Left ventricle myocardium superior (tissue), 1 donor: ENCODE measurements at places on chromosomes 11 and 22. TPM values are rescaled to one million over a fixed set of nuclear protein-coding genes. Genes with fewer than 3 reads are reported as not detected.

Gene CCS
- 26.8 TPM for total RNA-seq

Gene MRGPRX4
- total RNA-seq: not detected

Gene SCGB1A1
- total RNA-seq: not detected

Gene SLN
- total RNA-seq: 5.7 TPM

Gene C11orf65
- 0.69 TPM for total RNA-seq

Gene FKBP2
- total RNA-seq: 50.0 TPM

Gene NPAT
- 9.0 TPM for total RNA-seq

Gene CSTF3
- total RNA-seq: 9.8 TPM

Gene APOBEC3B
- total RNA-seq: 0.55 TPM

Gene SLC37A2
- 3.5 TPM for total RNA-seq

Gene PLXNB2
- 81.7 TPM for total RNA-seq

Gene SGSM1
- 11.6 TPM for total RNA-seq

Gene GAB4
- total RNA-seq: not detected

Gene MFRP
- total RNA-seq: not detected

Gene HEPN1
- not detected for total RNA-seq

Gene TMEM126A
- total RNA-seq: 77.4 TPM

Gene SEC14L6
- total RNA-seq: not detected

Gene PIH1D2
- 1.6 TPM for total RNA-seq

Gene RCOR2
- total RNA-seq: 14.5 TPM

Gene DAGLA
- 5.5 TPM for total RNA-seq

Gene IRAG1
- total RNA-seq: 5.2 TPM

Gene ANKK1
- 0.10 TPM for total RNA-seq

Gene GRM5
- total RNA-seq: not detected

Gene NXPE2
- 0.12 TPM for total RNA-seq

Gene SCN2B
- total RNA-seq: 19.6 TPM

Gene TBCEL
- 24.6 TPM for total RNA-seq

Gene VPS26B
- 41.9 TPM for total RNA-seq

Gene CARD18
- 0.72 TPM for total RNA-seq

Gene CEP126
- 1.0 TPM for total RNA-seq

Gene TPH1
- total RNA-seq: not detected

Gene ZNRD2
- total RNA-seq: 25.0 TPM

Gene CCDC116
- total RNA-seq: not detected

Gene ST14
- 2.1 TPM for total RNA-seq

Gene PATE4
- total RNA-seq: not detected

Gene OR51B2
- total RNA-seq: not detected

Gene ADORA2A
- 4.1 TPM for total RNA-seq

Gene GVQW3
- 2.3 TPM for total RNA-seq

Gene SCUBE2
- total RNA-seq: 0.89 TPM

Gene ACTN3
- total RNA-seq: not detected

Gene TEX54
- total RNA-seq: not detected

Gene TMEM45B
- total RNA-seq: 0.10 TPM

Gene PISD
- 15.1 TPM for total RNA-seq

Gene FOLH1
- not detected for total RNA-seq

Gene CARD16
- total RNA-seq: 10.9 TPM

Gene OVCH2
- total RNA-seq: not detected

Gene FIBIN
- 6.8 TPM for total RNA-seq

Gene SLC29A2
- 22.6 TPM for total RNA-seq

Gene C1QTNF5
- total RNA-seq: 14.4 TPM

Gene SLC16A8
- not detected for total RNA-seq

Gene LRRC10B
- 0.45 TPM for total RNA-seq

Gene SOX6
- 16.9 TPM for total RNA-seq
